ENCODE measurements at places on chromosomes 2 and 18.

DNA sequence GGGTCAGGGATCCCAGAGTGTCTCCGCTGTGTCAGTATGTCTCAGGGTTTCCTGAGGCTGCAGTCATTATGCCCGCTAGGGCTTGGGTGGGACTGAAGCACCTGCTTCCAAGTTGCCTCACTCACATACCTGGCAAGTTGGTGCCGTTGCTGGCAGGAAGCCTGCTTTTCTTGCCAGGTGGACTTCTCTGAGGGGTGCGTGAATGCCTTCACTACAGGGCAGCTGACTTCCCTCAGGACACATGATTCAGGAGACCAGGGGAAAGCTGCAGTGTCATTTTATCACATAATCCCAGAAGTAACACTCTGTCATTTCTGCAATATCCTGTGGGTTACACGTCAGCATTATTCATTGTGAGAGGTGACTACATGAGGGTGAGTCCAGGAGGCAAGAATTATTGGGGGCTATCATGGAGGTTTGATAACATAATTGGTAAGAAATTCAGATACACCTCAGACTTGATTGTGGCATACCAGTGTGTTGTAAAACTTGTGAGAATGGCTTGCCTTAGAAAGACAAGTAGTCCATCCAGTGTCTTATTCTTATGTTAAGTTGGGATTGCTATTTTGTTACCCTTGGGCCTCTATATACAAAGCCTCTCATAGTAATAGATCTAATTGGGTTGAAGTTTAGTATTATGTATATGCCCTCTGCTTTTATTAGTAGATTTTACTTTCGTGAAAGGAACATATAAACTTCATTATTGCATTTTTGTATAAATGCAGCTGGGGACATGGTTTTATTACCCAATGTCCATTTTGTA, 44.1 kb downstream of the NEDD4L start:
- DNase-seq, result no peak

GRCh38 chr2:27687232-27687631, 23.5 kb downstream of the SLC4A1AP start:
- DNase-seq, result no peak

- no peak for DNase-seq
These were observed 5.9 kb downstream of the RIOK3 start for GRCh38 chr18:23458830-23459529.

- no peak for DNase-seq
These were observed 275.3 kb upstream of the RAB12 start for GRCh38 chr18:8333961-8334360.

DNA sequence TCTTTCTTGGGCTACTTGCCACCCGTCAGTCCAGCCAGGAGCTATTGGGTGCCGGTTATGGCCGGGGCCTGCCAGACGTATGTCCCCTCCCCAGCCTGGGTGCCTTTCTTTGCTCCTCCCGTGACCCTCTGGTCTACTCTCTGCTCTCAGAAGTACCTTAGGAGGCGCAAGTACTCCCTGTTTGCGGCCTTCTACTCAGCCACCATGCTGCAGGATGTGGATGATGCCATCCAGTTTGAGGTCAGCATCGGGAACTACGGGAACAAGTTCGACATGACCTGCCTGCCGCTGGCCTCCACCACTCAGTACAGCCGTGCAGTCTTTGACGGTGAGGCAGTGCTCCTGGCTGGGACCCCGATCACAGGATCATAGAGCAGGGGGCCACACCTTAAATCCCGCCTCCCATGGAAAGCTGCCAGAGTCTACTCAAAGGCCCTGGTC, 99.5 kb downstream of the DYSF start:
- DNase-seq, result no peak

- no peak for DNase-seq
These were observed 36.2 kb downstream of the EFEMP1 start for GRCh38 chr2:55887351-55887750.

DNA sequence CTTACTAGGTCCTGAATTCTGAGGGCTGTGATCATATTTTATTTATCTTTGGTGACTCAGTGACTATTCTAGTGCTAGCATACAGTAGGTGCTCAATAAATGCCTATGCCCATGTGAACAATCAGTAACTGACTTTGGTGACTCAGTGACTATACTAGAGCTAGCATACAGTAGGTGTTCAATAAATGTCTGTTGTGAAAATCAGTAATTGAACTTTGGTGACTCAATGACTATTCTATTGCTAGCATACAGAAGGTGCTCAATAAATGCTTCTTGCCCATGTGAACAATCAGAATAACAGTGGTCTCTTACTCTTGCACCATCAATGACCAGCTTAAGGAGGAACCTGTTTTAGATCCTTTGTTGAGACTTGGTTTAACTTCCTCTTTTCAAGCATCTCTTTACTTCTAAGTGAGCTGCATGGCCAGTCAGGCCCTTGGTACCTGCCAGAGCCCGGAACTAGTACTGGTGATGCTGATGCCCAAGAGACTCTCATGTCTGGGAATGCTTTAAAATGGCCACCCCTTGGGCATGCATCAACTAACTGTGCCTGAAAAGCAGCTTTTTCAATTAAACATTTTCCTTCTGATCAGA, 214.9 kb upstream of the SPRED2 start:
- no peak for DNase-seq

- DNase-seq, result no peak
These were observed 63.5 kb downstream of the DNER start for GRCh38 chr2:229650901-229651300.

DNA sequence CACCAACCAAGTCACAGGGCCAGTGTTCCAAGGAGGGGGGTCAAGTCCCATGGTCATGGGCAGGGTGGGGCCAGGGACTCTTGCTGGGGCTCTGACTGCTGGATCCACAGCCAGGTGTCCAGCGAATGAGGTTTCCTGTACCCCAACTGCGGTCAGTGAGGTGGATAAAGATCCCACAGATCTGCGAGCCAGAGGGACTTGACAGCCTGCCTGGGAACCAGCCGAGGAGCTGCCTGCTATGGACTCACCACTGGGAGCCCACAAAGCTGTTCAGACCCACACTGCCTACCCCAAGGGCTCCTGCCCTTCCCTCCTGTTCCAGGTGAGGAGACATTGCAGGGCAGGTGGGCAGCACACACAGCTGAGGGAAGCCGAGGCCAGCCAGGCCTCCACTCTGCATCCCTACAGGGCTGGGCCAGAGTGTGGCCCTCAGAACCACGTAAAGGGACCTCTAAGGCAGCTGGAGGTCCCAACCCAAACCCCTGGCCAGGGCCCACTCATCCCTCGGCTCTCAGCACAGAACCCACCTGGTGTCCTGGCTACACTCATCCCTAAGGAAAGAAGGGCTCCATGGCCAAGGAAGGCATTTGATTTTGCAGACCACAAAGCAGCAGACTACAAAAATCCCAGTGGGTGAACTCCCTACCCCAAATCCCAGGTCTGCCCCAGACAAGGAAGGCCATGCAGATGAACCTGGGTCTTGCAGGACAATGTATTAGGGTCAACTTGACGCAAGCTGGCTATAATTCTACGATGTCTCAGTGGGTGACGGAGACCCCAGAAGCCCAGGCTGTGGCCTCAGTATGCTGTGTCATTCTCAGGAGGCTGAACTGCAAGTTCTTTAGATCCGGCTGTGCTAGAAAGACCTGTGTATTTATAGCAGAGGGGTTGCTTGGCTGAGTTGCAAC, 209.2 kb downstream of the MGAT5 start:
- no peak for DNase-seq

GRCh38 chr18:12377556-12378197, 650 bp upstream of the AFG3L2 start:
- DNase-seq, result peak; percentile 89

GRCh38 chr2:50687327-50687726, 344.6 kb downstream of the NRXN1 start:
- DNase-seq, result no peak

DNA sequence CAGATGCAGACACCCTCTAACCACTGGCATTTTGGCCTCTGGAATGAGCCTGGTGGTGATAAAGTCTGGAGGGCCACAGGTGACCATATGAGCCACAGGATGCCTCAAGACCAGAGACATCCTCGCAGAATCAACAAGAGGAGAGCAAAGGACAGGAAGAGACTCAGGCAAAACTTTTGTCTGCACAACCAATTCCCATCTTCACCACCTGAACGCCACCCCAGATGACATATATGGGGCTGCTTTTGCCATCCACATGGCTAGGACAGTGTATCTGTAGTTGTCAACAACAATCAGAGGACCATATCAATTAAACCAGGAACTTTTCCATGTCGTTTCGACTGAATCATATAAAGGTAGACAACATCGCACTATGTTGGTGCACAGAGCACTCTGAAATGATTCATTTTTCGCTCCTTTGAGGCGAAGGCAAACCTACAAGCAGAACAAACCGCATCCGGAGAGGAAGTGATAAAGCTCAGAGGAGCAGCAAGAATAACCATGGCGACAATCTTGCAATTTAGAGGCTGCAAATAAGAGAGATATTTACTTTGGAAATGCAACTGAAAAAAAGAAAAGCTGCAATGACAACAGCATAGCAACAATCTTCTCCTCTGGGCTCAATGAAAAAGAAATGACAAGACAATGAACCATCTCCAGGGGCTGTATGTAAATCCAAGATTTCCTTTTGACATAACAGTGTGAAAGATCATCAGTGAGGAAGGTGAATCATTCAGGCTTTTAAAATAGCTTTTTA, 204.5 kb downstream of the ARL4C start:
- DNase-seq, result no peak

DNA sequence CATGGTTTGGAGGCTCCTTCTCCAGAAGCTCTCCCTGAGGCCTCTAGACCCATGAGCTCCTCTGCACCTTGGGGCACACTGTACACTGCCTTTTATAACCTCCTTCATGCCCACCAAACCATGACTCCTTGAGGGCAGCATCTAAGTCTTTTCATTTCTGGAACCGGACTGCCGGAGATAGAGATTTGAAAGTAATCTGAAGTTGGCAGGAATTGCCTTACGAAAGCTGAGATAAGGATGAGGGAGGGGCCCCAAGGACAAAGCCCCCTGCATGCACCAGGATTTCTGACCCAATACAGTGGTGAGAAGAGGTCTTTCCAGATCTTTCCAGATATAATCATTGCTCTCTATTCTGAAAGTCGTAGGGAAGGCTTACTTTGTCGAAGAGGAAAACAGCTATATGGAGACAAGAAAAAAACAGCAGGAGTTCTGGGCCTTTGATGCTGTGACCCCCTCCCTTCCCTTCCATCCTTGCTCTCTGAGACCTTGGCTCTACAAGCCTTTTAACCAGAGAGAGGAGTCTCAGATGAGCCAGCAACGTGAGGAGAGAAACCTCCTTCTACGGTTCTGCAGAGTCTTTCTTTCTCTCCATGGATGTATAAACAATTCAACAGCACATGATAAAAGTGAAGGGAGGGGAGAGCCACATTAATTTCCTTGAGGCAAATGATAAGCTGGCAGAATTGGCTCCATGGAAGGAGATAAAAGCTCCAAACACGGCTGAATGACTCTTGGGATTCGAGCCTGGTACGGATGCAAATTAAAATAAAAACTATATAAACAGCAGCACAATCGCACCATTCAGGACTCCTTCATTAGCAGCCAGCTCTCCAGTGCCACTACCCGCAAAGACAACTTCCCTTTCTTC, 88.0 kb upstream of the RTN4 start:
- DNase-seq, result no peak

GRCh38 chr2:123692121-123692520, 333.0 kb upstream of the CNTNAP5 start:
- no peak for DNase-seq

GRCh38 chr18:35085450-35086380, 44.5 kb downstream of the MAPRE2 start:
- DNase-seq, result no peak

- DNase-seq, result no peak
These were observed 12.4 kb downstream of the EHD3 start for GRCh38 chr2:31246184-31246852.

DNA sequence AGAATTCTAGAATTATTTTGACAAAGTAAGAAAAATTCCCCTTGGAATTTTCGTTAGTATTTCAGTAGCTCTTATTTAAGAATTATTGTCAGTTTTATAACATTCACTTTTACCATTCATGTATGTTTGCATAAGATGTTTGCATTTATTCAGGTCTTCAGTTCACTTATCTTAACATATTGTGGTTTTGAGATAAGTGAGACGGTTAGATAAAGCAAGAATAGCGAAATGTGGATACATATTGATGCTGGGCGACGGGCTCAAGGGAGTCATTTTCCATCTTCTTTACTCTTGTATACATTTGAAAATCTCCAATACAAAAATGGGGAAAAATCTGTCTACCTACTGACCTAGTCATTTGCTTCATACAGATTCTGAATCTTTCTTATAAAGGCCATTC, 156.7 kb upstream of the HDAC4 start:
- no peak for DNase-seq
